Activated CD8-positive, alpha-beta T cell treated with anti-CD3 and anti-CD28 coated beads, Interleukin-2, amount 10 ng/mL, durations not matched to agents 7 days and 5 days (primary cell): ENCODE measurements at places on chromosomes 3 and 15.

- no peak for DNase-seq
Measured at GRCh38 chr3:171996178-171996817, 43.1 kb upstream of the FNDC3B start.

DNA sequence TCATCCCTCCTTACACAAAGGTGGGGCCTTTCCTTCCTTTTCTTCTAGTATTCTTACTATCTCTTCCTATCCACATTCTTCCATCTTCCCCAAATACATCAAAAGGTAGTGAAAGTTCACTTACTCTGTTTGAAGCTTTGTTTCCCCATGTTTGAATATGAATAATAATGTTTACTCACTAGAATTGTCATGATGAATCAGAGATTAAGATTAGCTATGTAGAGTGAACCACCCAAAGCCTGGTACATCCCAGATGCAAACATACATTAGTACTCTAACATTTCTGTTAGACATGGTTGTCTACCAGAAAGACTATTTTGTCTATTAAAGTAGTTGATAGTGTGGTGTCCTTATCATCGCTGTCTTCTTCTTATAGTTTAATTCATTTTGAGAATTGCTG is 327.1 kb upstream of the TBC1D5 start:
- DNase-seq: no peak

DNA sequence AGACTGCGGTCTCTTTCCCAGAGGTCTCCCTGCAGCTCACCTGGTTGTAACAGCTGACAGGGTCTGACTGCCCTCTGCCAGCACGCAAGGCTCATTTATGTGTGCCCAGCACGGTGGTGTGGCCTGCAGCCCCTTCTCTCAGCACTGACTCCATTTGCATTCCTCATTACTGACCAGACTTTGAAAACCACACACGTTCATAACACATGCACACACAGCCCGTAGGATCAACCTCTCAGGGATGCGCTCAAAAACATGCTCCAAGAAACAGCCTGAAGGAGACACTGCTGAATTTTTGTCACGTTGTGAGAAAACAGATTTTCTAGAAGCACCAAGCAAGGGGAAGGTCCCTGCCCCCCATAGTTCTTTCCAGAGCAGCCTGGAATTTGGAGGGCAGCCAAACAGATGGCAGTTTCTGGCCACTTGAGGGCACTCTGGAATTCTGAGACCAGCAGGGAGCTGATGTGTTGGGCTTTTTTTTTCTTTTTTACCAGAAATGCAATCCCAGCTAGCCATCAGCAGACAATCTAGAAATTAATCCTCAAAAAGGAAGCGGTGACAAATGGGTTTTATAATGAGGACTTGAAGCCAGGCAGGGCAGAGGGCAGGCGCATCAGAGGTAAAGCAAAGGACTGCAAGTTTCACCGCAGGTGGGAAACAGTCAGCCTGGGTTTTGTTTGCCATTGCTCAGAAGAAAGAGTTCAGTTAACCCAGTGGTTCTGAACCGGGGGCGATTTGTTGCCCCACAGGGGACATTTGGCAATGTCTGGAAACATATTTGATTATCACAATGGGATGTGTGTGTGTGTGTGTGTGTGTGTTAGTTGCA is 170.5 kb upstream of the PROK2 start:
- DNase-seq: no peak

DNA sequence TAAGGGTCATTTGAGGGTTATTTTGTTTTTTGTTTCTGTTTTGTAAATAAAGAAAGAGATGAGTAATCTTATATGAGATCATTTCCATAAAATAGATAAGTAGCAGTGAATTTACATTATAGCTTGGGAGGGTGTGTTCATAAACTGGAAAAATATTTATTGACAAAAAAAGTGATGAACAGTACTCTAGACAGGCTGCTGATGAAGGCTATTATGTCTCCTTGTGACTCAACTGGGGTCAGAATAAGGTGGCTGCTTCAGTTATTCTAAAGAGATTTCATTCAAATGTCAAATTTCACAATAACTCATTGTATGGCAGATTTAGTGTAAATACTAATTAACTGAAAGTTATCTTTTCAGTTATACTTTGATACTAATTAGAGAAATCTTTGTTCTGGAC is 251.1 kb upstream of the CMC1 start:
- DNase-seq: no peak

DNA sequence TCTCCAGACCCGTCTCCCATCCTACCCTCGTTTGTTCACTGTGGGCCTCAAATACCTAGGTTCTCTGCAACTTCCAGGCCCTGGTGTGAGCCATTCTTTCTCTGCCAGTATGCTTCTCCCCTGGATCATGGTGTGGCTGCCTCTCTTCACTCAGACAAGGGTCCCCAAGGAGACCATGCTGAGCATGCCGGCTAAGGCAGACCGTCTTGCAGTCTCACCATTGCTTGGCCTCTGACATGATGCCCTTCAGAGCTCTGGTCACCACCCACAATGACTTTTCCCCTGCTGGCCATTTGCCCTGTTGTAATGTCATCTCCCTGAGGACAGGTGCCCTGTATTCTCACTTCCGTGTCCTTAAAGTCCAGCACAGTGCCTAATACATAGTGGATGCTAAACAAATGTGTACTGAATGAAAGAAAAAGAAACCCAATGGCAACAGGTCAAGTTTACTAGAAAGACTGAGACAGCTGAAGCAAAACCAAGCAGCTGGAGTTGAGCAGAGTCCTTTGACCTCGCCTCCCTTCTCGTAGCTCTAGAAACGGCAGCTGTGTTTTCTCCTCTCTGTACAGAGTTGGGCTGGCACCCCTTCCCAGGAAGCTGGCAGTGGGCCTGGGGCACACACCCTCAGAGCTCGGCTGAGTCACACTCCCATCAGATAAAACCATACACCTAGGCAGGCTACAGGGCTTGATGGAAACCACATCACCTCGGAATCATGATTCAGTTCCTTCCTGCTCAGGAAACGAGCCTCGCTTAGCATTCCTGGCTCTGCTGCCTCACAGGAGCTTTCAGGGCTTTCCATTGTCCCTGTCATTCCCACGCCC is 8.6 kb downstream of the TLR9 start:
- DNase-seq: peak; percentile 51

GRCh38 chr3:111610189-111610588 is 15.0 kb upstream of the ZBED2 start:
- DNase-seq: peak; percentile 84

GRCh38 chr3:116614795-116615362 is 94.7 kb upstream of the TUSC7 start:
- no peak for DNase-seq

GRCh38 chr3:143298886-143299535 is 179.4 kb downstream of the CHST2 start:
- DNase-seq: no peak

DNA sequence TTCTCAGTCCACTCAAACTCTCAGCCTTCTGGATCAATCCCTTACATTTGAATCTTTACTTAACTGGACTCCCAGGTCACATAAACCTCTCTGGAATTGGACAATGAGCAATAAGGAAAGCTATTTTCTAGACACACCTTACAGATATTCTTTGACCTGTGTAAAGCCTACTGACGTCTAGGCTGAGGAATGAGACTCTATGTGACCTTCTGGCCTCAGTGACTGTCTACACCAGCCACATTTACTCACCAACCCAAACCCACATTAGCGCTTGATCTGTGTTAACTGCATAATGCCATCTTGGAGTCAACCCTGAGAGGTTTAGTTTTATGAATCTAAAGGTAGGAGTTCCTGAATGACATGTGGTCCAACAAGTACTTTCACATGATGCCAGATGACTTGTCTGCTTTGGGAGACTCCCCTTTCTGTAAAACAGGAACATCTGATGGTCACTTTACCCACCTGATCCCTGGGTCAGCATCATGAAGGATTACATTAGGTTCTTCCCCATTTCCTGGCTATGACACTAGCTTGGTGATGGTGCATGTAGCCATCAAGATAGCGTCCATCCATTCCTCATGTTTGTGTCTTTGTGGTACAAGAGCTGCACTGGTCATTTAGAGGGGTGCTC is 11.4 kb upstream of the COMMD2 start:
- no peak for DNase-seq

GRCh38 chr3:37819591-37819990 is 42.1 kb upstream of the CTDSPL start:
- no peak for DNase-seq

DNA sequence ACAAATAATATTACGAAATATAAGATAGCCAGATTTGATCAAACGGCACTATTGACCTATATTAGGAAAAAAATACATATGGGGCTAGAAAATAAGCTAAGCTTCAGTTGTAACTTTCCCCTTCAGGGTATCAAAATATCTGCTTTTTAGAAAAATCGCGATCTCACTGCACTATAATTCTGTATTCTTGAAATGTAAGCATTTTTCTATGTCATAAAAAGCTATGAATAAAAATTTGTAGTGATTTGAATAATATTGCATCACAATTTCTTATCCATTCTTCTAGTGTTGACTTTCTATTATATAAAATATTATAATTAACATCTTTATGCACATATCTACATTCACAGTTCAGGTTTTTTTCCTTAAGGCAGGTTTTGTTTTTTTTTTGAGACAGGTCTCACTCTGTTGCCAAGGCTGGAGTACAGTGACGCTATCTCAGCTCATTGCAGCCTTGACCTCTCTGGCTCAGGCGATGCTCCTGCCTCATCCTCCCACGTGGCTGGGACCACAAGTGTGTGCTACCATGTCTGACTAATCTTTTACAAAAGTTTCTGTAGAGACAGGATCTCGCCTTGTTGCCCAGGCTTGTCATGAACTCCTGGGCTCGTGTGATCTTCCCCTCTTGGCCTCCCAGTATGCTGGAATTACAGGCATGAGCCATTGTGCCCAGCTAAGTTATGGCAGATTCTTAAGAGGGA is 21.6 kb downstream of the EMC4 start:
- DNase-seq: no peak

GRCh38 chr3:101819649-101820206 is 29.6 kb upstream of the NFKBIZ start:
- DNase-seq: no peak

GRCh38 chr15:49843725-49844124 is 222.9 kb downstream of the DTWD1 start:
- DNase-seq: no peak

GRCh38 chr15:64894395-64895056 is 17.2 kb upstream of the ANKDD1A start:
- peak; percentile 96 for DNase-seq

- no peak for DNase-seq
Measured at GRCh38 chr3:187014417-187014864, 84.1 kb downstream of the ST6GAL1 start.

GRCh38 chr3:71311661-71312046 is 271.9 kb downstream of the FOXP1 start:
- no peak for DNase-seq

DNA sequence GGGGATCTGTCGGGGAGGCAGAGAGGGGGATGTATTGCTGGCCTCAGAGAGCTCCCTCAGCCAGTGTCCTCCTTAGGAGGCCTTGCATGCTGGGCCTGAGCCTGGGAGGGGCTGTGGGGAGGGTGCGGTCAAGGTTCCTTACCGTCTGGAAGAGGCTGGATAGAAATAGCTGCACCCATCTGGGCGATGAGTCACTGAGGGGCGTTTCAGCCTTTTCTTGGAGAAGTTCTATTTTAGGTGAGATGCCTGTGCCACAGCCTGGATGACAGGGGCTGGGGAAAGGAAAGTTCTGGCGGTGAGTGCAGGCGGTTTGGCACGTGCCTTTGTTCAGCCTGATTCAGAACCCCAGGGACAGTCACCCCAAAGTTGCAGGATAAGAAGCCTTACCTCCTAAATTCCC is 35.7 kb upstream of the APEH start:
- DNase-seq: no peak

DNA sequence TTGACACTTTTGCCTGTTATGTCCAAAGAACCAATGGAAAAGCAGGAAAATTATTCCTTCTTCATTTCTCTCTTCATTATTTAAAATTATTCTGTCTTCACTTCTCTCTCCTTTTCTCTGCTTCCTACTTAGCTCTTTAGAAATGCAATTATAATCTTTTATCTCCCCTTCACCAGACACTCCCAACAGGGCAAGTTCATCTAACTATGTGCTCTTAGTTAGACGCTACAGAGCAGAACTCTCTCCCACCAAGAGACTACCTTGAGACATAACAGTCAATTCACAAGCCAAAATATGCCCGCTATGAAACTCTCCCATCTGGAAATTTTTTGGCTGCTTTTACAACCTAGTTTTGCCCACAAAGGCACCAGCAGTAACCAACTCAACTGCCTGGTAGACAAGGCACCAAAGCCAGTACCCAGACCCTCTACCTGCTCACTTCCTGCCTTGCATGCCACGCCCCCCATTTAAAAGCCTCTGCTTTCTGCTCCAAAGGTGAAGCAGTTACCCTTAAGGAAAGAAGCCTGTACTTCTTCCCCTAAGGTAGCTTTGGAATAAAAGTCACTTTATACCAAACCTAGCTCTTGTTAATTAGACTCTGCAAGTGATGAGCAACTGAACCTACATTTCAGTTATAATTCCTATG is 28.1 kb downstream of the CCRL2 start:
- no peak for DNase-seq

DNA sequence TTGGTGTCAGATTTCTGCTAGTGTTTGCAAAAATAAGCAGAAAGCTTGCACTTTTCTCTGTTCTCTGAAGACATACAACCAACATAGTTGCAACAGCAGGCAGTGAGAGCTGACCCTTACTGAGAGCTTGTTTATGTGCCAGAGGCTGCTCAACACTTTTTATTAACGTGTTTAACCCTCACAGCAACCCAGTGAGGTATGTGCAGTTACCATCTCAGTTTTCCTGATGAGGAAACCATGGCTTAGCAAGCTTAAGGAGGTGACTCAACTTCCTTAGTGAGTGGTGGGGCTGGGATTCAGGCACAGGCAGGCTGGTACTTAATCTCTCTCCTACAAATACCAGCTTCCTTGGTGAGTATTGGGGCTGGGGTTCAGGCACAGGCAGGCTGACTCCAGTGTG is 158.1 kb upstream of the CTDSPL start:
- no peak for DNase-seq

GRCh38 chr3:45134758-45135521 is 11.2 kb downstream of the CDCP1 start:
- DNase-seq: no peak

GRCh38 chr15:98292442-98293240 is 332.1 kb downstream of the ARRDC4 start:
- DNase-seq: peak; percentile 57

- DNase-seq: no peak
Measured at GRCh38 chr3:141764986-141765385, 1.8 kb downstream of the GRK7 start.

GRCh38 chr3:179330438-179330837 is 7.6 kb downstream of the ZNF639 start:
- DNase-seq: no peak

- DNase-seq: no peak
Measured at GRCh38 chr3:187685948-187686347, 15.8 kb upstream of the SST start.

GRCh38 chr3:67418426-67419217 is 235.8 kb downstream of the SUCLG2 start:
- DNase-seq: no peak

GRCh38 chr3:43894176-43895049 is 203.7 kb downstream of the ABHD5 start:
- DNase-seq: peak; percentile 35
